ENCODE measurements at places on chromosomes 6 and 20. TPM values are rescaled to one million over a fixed set of nuclear protein-coding genes. Genes with fewer than 3 reads are reported as not detected.
A peak's percentile ranks its signal among the peaks of the same experiment; 100 is the strongest.

The PHACTR3 gene
- not detected for total RNA-seq

The BLTP3A gene
- 8.0 TPM for total RNA-seq

The SIRPD gene
- total RNA-seq: not detected

The PRSS35 gene
- 0.62 TPM for total RNA-seq

- DNase-seq: no peak
Observed at GRCh38 chr6:106704327-106704726, 74.9 kb downstream of the QRSL1 start.

GRCh38 chr6:52573295-52573694 is 3.6 kb downstream of the TRAM2 start:
- peak; percentile 43 for DNase-seq

DNA sequence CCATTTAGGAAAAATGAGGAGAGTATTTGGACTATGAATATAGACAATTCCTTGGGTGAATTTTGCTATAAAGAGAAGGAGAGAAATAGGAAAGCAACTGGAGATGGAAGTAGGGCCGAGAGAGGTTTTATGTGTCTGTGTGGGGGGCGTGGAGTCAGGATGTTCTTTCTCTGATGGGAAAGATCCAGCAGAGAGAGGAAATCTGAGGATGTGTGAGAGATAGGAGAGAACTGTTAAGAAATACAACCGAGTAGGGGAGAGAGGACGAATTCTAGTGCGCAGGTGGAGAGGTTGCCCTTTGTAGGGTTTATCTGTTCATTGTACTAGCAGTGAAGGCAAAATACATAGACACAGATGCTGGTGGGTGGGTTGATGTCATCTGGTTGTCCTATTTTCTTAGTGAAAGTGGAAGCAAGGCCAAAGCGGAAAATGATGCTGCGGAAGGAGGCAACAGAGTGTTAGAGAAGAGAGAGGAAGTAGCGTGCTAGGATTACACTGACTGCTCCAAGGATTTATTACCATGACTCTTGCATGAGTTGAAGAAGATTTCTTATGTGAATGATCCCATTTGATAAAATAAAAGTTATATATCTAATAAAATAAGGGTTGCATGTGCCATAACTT is 57.7 kb downstream of the CLVS2 start:
- no peak for DNase-seq

- no peak for DNase-seq
Observed at GRCh38 chr6:92110403-92110802, 1309.0 kb downstream of the EPHA7 start.

DNA sequence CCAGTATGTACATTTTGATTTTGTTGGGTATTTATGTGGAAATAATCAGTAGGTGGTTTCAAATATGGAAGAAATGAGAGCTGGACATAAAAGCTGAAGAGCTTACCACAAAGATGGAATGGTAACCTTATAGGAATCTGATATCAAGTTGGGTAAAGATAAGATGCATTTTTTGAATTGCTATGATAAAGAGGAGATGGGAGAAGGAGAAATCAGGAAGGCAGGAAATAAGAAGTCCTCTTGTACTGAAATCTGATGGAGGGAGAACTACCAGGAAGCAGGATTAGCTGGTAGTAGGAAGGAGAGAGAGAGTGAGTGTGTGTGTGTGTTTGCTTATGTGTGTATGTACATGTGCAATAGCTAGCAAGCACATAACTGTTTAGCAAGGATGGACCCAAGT is 468.4 kb downstream of the PHF3 start:
- DNase-seq: no peak

- DNase-seq: no peak
Observed at GRCh38 chr20:19935842-19936241, 81.3 kb upstream of the NAA20 start.

DNA sequence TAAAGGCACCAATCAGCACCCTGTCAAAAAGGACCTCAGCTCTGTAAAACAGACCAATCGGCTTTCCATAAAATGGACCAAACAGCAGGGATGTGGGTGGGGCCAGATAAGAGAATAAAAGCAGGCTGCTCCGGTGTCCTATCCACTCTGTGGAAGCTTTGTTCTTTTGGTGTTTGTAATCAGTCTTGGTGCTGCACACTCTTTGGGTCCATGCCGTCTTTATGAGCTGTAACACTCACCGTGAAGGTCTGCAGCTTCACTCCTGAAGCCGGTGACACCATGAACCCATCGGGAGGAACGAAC is 7.3 kb upstream of the PXDC1 start:
- no peak for DNase-seq

DNA sequence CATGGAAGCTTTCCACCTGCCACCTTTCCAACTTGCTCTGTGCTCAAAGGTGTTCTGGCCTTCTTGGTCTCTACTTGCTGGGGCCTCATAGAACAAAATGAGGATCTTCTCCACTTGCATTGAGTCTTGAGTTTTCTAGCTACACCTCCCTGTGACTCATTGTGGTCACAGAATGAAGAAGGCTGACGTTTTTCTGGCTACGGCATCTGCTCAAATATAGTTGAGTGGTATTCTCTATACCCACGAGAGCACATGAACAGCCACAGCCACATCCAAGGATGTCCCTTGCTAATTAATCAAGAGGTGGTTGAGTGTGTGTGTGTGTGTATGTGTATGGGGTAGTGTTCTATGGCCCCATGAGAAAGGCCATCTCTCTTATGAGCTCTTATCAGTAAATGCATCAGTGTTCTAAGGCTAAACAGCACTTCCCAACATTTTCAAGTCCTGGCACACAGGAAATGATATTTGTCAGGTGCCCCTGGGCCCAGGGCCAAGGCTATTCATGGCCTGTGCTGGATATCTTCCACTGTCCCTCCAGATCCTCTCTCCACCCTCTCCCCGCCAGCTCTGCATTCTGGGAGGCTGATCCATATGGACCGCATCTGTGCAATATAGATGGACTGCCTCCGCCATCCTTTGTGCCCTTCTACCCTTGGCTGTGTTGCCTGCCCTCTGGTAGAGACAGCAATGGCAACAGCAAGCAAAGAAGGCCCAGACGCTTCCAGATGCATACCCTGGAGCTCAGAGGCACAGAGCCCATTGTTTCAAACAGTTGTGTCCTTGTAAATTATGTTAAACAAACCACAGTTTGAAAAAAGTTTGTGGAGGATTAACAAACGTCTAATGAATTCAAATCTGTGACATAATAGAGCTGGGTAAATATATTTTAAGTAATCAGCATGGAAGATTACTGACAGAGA is 150.2 kb downstream of the LRFN2 start:
- no peak for DNase-seq

- no peak for DNase-seq
Observed at GRCh38 chr6:134398453-134398852, 80.5 kb upstream of the SGK1 start.

DNA sequence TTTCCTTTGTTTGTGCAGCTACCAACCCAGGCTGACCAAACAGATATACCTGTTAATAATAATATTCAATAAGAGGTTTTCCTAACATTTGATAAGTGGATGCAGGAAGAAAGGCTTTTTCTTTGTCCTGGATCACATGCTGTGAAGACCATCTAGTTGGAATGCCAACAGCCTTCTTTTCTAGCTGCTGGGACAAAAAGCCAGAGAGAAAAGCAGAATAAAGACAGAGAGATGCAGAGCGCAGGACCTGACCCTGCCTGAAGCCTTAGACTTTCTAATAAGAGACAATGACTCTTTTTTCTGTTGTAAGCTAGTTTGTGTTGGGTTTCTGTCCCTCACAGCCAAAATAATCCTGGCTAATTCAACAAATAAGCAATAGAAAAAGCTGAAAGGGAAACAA is 308.2 kb downstream of the PHF3 start:
- no peak for DNase-seq

GRCh38 chr6:36805917-36806316 is 33.3 kb downstream of the CPNE5 start:
- no peak for DNase-seq
